Activated CD8-positive, alpha-beta T cell treated with anti-CD3 and anti-CD28 coated beads for 36 hours (primary cell): ENCODE measurements at places on chromosomes 12 and 14. TPM values are rescaled to one million over a fixed set of nuclear protein-coding genes. Genes with fewer than 3 reads are reported as not detected.
A peak's percentile ranks its signal among the peaks of the same experiment; 100 is the strongest.

The FAM90A1 gene
- total RNA-seq: 0.13 TPM

The KRT3 gene
- not detected for total RNA-seq

The BHLHE41 gene
- not detected for total RNA-seq

The EMP1 gene
- 3.6 TPM for total RNA-seq

The TAMALIN gene
- 26.0 TPM for total RNA-seq

The HOXC13 gene
- total RNA-seq: not detected

The AQP2 gene
- not detected for total RNA-seq

- no peak for DNase-seq
Observed at GRCh38 chr12:84637926-84638325, 274.7 kb downstream of the SLC6A15 start.

GRCh38 chr12:78128211-78128610 is 297.5 kb downstream of the NAV3 start:
- no peak for DNase-seq

DNA sequence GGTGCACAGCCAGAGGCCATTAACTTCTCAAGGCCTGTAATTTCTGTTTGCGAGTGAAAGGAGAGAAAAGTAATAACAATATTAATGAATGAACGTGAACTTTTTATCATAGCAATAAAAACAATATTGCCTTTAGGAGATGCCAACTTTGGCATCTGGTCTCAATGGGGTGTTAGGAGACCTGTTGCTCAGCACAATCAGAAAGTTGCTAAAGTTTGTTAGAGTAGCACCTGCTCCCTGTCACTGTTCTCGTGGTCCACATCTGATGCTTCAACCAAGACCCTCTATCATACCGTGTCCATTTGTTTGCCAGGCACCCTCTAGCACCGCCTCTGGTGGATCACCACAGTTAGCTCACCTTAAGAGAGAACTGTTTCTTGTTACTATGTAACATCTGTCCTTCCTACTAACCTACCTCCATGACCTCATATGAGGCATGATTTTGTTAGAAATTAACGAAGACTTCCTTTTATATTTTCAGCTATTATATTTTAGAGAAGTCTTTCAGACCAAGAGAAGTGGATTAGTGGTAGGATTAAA is 12.5 kb upstream of the CLEC4E start:
- DNase-seq: no peak

DNA sequence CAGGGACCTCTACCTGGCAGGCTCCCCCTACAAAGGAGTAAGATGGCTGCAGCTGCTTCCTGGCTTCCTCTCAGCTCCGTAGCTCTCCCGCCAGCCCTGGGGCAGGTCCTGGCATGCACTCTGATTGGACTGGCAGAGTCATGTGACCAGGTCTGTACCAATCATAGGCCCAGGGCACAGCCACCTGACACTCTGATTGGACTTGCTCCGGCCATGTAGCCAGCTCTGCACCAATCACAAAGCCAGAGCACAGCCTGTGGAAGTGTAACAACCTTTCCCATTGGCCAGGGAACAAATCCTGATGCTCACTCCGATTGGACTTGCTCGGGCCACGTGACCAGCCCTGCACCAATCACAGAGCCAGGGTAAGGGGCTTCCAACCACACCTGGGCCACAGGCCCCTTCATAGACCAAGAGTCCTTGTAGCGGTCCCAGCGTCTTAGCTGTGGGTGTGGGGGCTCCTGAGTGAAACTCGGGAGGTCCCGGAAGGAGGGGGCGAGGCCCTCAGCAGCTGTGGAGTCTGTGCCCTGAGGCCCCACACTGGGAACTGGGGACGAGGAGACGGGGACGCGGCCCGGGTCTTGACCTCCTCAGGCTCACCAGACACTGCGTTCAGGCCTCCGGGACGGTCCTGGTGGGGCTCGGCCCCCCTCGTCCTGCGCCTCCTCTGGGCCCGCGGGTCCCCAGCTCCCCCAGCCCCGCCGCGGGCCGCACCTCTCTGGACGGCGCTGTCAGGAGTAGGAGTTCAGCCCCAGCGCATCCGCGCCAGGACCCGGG is 210.6 kb downstream of the ADGRD1 start:
- peak; percentile 4 for DNase-seq

- DNase-seq: no peak
Observed at GRCh38 chr14:99722741-99723140, 38.6 kb downstream of the CYP46A1 start.

GRCh38 chr14:75138492-75138891 is 11.6 kb upstream of the NEK9 start:
- no peak for DNase-seq

GRCh38 chr14:87579036-87579435 is 413.9 kb downstream of the GALC start:
- no peak for DNase-seq

GRCh38 chr14:23520899-23521533 is 30.5 kb downstream of the ZFHX2 start:
- no peak for DNase-seq

DNA sequence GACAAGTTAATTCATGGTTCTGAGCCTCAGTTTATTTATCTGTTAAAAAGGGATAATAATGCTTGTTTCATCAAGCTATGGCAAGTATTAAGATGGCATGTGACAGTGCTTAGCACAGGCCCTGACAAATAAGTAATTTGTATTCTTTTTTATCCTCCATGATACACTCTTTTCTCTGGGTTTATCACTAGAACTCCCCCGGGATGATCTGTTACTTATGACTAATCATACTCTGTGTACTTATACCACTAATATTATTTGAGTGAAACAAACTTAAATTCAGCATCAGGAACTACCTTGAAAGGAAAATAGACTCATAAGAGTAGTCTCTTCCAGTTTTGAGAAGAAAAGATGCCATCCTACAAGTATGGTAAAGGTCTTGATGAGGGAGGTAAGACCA is 283.8 kb downstream of the PAWR start:
- no peak for DNase-seq

DNA sequence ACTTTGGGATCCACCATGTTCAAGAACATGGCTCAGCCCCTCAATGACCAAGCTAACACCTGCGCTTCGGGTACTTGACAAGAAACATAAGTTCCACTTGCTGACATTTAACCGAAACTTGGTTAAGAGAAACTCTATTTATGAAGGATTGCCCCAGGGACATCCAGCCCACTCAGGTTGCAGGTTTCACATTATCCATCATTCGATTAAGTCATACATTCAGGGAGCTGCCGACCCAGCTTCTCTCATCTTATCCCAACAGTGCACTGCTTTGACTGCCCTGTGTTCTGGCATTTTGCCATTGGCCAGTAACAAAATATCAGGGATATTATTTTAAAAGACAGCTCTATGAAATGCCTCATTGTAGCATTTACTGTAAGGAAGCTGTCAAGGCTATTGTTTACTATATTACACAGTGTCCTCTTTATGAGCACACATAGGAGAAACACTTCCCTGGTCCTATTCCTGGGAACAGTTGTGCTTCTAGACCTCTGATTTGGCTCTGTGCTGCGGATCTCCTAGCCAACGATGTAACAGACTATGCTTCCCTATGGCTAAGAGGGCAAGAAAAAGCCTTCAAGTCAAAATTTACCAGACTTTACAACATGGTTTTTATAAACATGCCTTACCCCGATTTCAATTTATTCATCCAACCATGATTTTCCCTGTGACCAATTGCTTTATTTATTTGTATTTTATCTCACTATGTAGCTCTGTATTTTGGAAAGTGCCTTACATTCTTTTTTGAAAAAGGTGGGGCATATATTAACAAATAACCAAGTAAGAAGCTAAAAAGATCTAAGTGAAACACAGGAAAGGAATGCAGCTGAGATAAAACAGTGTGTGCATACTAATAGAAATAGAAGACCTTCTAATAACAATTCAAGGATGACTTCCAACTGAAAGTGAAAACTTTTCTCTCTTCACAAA is 109.3 kb downstream of the ITPR2 start:
- no peak for DNase-seq

- DNase-seq: no peak
Observed at GRCh38 chr14:99707420-99707819, 23.3 kb downstream of the CYP46A1 start.

- DNase-seq: peak; percentile 20
Observed at GRCh38 chr12:820336-820735, 68.0 kb downstream of the WNK1 start.

GRCh38 chr12:62731055-62731820 is 203.7 kb downstream of the PPM1H start:
- no peak for DNase-seq

GRCh38 chr14:52974406-52974805 is 23.6 kb upstream of the FERMT2 start:
- no peak for DNase-seq

GRCh38 chr12:110111476-110112334 is 12.5 kb upstream of the IFT81 start:
- no peak for DNase-seq

DNA sequence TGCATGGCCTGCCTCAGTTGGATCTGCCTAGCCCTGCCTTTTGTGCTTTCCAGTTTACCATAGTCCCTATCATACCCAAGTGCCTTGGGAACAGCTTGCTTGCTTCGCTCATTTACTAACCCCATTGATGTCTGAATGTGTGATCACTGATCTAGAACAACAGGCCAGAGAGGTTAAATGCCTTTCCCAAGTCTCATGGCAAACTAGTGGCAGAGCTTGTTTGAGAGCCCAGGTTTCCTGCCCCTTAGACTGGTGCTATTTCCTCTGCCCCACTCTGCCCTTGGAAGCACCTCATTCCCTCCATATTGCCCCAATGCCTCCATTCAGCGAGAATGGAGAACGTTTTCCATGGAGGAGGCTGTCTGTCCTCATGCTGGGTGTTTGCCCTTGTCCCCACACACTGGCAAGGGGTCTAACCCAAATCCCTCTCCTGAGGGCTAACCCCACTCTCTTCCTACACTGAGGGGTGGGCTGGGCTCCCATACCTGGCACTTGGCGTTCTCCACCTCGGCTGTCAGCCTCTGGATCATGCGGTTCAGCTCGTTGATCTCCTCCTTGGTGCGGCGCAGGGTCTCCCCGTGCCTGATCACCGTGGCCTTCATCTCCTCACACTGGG is 19.8 kb downstream of the KRT7 start:
- no peak for DNase-seq

DNA sequence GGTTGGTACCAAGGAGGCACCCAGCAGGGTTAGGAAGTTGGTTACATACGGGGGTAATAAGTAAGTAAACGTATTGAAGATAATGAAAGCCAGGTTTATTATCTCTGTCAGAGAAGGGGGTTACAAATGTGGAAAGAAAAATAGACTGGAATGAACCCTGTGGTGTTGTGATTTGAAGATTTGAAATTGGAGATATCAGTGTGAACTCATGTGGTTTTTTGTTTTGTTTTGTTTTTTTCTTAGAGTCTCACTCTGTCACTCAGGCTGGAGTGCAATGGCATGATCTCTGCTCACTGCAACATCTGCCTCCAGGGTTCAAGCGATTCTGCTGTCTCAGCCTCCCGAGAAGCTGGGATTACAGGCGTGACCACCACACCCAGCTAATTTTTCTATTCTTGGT is 14.1 kb upstream of the SLC25A3 start:
- DNase-seq: no peak

DNA sequence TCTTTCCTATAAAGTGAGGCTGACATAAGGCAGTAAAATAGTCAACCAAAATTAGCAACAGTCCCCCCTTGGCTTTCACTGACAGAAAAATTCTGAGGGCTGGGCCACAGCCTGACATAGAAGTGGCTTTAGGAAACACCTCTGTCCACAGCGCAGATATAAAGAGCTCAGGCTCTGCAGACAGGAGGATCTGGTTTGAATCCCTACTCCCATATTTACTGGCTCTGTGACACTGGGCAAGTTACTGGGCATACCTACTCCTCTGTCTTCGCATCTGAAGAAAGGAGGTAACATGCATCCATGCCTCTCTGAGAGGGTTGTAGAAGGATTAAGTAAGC is 95.3 kb downstream of the STXBP6 start:
- DNase-seq: no peak

- DNase-seq: no peak
Observed at GRCh38 chr14:87542288-87542687, 450.7 kb downstream of the GALC start.

DNA sequence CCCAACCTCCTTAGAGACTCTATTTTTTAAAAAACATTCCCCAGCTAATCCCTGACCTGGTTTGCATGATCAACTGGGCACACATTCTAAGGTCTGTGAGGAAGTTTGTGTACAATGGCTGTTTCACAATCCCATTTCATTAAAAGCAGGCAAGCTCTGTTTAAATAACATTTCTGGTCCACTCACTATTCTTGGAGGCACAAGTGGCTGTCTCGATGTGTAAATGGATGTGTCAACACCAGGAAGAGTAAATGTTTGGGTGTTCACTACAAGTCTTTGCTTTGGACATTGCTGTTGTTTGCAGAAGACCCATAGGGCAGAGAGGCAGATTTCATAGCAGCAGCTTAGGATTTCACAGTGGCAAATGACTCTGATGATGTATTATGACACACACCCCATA is 98.3 kb downstream of the PDZRN4 start:
- DNase-seq: no peak

- no peak for DNase-seq
Observed at GRCh38 chr14:65291531-65291930, 121.0 kb upstream of the FUT8 start.

DNA sequence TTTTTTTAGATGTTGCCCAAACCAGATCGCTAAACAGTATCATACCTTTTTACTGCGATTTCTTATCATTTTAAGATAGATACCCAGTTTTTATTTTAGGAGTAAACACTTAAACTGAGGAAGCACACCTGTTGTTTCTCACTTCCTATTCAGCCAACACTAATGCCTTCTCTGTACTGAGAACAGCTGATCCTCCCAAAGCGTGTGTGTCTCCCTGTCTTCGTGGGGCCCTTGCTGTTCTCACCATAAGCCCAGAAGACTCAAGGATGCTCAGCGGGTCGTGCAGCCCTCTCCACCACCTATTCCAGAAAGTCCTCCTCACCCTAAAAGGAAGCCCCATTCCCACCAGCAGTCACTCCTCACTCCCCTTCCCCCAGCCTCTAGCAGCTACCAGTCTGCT is 14.8 kb downstream of the PPP2R5C start:
- no peak for DNase-seq
